Stimulated activated CD4-positive, alpha-beta T cell treated with anti-CD3 and anti-CD28 coated beads, Interleukin-15, amount 100 ng/mL, for 1 hour (primary cell): ENCODE measurements at places on chromosomes 3 and 15.

GRCh38 chr3:61894988-61895935 lies 333.9 kb downstream of the PTPRG start:
- DNase-seq = no peak

GRCh38 chr15:60591496-60592370 lies 112.8 kb upstream of the ICE2 start:
- no peak for DNase-seq

DNA sequence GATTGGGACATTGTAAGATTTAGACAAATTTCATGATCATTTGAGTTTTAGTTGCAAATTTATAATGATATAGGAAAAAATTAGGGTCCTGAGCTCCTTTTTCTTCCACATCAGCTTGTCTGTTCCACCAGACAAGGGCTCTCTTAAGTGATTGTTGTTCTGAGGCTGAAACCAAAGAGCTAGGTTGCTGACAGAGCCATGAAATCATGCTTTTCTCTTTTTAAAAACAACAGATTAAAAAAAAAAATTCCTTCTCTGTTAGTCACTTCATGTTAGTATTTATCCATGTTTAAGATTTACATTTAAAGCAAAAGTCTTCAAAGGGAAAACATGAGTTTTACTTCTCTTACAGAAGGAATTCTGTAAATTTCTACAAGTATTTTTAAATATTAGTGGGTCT lies 56.8 kb downstream of the ATP2C1 start:
- no peak for DNase-seq

GRCh38 chr3:160911411-160911810 lies 155.4 kb downstream of the PPM1L start:
- no peak for DNase-seq

GRCh38 chr3:189289251-189289650 lies 117.5 kb downstream of the TPRG1 start:
- DNase-seq = no peak

DNA sequence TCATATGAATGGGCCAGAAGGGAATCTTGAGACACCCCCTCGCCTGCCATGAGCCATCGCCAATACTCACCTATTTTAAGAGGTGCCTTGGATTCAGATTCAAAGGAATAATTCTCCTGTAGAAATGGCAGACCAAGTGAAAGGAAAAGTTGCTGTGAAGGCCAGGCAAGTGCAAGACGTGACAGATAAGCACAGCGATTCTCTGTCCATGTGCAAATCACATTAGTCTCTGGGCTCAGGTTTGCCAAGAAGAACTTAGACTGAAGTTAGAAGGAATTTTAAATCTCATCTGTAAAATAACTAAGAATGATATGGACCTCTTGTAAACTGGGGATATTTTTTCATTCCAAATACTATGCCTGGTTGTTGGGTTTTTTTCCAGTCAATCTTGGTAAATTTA lies 173.6 kb downstream of the UACA start:
- no peak for DNase-seq

DNA sequence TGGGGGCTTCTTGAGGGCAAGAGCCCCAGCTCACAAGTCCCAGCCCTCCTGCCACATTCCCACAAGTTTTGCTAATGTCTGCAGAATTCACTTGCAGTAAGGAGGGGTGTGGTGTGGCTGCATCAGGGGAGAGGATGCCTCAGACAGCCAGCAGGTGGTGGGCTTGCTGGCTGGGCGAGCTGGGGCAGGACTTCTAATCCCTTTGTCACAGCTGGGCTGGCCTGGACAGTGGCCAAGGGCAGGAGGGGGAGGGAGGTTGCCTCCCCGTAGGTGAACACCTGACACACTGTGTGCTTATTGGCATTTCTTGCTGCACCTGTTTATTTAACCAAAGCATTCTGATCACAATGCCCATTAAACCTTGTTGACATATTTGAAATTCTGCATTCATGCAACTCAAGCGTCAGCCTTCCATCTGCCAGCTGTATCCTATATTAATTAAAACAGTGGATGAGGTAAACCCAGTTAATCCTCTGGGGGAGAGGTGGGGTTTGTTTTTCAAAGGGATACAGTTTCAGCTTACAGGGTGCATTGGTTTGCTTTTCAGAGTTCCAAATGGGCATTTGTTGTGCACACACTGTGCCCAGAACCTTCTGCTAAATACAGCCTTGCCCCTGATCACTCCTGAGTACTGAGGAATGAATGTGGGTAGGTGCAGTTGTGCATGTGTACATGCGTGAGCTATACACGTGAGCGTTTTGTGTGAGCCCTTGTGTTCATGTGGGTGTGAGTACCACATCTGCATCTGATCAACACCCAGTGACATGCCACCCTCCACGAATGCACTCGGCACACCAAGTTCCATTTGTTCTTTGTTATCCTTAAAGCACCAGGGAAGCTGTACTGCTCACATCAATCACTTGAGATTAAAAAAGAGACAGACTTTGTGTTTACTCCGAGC lies 268.7 kb downstream of the XXYLT1 start:
- no peak for DNase-seq

GRCh38 chr3:188133646-188134045 lies 20.3 kb upstream of the LPP start:
- DNase-seq = no peak

GRCh38 chr15:98617328-98617980 lies 30.9 kb upstream of the IGF1R start:
- DNase-seq = no peak

GRCh38 chr3:180085122-180085710 lies 48.5 kb upstream of the PEX5L start:
- DNase-seq = no peak

- no peak for DNase-seq
Observed at GRCh38 chr3:187565701-187566100, 104.5 kb downstream of the SST start.

GRCh38 chr15:61996056-61996635 lies 64.1 kb downstream of the VPS13C start:
- DNase-seq = no peak

DNA sequence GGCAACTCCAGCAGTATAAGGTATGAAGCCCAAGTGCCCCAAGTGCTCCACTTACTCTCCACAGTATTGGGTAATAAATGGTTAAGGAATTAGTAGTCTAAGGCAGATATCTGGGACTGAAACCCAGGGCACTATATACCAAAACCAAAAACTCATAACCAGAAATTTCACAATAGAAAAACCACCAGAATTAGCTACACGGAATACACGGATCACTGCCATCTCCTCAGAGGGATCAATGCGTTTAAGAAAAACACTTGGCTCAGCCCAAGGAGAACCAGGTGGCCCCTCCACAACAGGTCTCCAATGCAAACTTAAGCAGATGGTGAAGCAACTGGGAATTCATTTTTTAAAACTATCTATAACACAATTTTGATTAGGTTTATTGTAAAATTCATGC lies 83.6 kb downstream of the FAIM start:
- DNase-seq = no peak

DNA sequence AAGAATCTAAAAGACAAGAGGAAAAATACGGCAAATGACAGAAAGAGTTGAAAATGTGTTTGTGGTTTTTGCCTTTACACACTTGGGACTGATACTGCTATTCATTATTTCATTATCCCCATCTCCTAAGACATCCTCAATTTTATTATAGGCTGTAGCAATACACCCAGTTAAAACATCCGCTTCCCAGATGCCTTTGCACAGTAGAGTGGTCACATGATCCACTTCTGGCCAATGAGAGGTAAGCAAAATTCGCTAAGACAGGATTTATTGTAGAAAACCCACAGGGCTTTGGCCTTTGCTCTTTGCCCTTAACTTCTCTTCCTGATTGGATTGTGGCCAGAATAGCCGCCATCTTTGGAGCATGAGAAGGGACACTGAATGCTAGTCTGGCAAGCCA lies 53.2 kb upstream of the BOC start:
- no peak for DNase-seq

GRCh38 chr3:9373465-9373864 lies 10.6 kb downstream of the THUMPD3 start:
- no peak for DNase-seq

GRCh38 chr3:16482194-16482769 lies 31.2 kb downstream of the RFTN1 start:
- no peak for DNase-seq

DNA sequence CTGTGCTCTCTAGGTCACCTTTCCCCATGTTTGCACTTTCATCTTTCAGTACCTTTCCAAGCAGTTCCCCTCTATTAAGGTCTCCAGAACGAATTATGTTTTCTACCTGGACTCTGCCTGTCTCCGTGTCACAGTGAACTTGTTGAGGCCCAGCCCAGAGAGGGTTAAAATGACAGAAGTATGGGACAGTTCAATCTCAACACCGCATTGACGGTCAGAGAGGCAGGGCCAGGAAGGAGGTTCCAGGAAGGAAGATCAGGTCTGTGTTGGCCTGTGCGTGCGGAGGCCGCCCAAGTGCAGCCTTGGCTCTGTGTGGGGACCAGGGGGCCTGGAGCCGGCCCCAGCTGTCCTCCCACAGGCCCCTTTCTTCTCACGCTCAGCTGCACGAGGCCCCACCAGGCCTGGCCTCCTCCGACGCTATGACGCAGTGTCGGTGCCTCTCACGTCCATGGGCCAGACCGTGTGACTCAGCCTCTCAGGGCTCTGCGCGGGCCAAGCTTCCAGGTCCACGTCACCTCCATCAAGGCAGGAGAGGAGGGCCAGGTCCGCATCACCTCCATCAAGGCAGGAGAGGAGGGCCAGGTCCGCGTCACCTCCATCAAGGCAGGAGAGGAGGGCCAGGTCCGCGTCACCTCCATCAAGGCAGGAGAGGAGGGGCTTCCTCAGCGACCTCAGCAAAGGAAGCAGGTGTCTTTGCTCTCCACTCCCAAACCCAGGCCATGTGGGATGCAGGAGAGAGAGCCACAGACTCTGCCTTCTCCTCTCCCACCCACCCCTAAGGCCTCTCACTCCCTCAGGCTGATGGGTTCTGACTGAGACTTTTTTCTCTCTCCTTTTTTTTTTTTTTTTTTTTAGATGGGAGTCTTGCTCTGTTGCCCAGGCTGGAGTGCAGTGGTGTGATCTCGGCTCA lies 83.1 kb downstream of the CPN2 start:
- DNase-seq = no peak
